ENCODE measurements at places on chromosomes 7 and 10.

GRCh38 chr7:133582766-133583523 is 330.1 kb downstream of the EXOC4 start:
- DNase-seq, result no peak

DNA sequence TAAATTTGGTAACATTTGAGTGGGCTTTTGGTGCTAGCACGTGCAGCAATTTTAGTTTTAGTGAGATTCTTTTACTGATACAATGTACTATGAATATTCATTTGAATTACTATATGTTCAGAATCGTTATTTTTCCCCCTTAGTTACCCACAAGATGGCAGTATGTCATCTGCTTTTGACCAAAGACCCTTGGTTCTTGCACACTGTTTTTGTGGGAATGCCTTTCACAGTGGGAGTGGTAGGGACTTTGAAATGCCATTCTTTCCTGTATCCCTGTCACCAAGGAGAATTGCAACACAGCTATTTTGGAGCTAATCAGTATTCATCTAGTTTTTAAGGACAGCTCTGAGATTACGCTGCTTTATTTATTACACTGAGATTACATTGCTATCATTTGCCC is 40.6 kb downstream of the SEC23IP start:
- no peak for DNase-seq

- DNase-seq, result no peak
These were observed 5.8 kb downstream of the FLNC start for GRCh38 chr7:128835790-128836641.

DNA sequence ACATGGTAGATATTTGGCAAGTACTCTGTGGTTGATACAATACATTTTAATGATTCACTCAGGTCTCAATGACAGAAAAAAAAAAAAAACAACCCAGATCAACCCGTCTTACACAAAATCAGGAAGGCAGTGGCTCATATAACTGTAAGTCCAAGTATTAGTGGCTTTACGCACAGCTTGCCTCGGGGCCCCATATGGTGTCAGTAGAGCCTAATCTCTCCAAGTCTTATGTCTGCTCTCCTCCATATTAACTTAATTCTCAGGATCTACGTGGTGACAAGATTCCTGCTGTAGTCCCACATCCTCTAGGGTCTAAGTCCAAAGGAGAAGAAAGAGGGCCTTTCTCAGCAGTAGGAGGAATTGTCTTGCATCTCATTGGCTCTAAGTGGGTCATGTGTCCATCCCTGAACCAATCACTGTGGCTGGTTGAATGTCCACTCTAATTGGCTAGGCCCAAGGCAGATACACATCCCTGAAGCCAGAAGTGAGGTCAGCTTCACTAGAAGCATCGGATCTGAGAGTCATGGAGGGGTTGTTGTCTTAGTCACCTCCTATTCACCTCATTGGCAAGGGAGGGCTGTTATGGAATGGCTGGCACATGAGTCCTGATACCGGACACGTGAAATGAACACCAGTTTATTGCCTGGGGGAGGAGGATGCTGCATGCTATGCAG is 20.5 kb upstream of the PLPP4 start:
- no peak for DNase-seq

DNA sequence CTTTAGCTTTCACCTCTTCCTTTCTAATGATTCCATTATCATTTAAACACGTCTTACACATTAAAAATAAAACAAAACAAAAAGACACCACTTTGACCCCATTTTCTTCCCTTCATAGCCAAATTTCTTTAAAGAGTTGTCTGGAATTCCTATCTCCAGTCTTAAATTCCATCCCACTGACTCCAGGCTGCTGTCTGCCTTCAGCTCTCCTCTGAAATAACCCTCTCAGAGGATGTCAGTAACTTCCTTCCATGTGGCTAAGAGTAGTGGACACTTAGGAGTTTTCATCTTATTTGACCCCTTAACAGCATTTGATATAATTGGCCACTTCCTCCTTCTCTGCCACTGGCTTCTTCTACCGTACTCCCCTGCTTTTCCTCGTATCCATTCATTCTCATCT is 69.6 kb upstream of the MKX start:
- DNase-seq, result no peak

GRCh38 chr10:132862485-132863420 is 76.8 kb upstream of the NKX6-2 start:
- no peak for DNase-seq

DNA sequence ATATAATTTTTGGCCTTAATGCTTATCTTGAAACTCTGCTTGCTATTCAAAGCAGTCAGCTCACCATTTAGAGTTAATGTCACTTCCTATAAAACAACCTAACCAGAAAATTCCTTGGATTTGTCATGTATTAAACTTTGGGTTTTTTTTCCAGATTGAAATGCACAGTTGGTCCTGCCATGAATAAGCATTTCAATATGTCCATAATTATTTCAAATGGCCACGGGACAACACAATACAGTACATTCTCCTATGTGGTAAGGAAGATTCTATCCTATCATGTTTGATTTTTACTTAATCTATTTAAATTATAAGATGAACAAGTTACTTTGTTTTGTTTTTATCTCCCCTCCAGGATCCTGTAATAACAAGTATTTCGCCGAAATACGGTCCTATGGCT is 85.3 kb downstream of the MET start:
- no peak for DNase-seq

GRCh38 chr7:1942941-1943289 is 272.8 kb downstream of the ELFN1 start:
- no peak for DNase-seq

- DNase-seq, result no peak
These were observed 5.9 kb upstream of the HMX2 start for GRCh38 chr10:123141791-123142700.

GRCh38 chr10:94546049-94546900 is 687 bp downstream of the HELLS start:
- no peak for DNase-seq

DNA sequence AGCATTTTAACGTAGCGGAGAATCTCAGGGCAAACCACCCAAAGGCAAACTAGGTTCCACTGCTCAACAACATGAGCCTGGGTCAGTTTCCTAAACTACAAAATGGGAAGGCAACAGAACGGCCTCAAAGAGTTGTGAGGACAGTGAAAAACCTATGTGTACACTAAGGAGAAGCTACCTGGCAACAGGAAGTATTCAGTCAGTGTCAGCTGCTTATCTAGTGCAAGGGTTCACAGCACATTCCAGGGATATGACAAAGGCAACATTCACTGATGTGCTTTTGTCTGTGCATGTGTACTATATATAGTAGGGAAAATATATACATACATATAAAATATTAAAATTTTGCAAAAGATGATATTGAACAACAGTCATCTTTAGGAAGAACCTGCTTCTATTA is 17.2 kb downstream of the NUDCD3 start:
- no peak for DNase-seq

- DNase-seq, result no peak
These were observed 118.3 kb upstream of the SHH start for GRCh38 chr7:155930527-155930926.

GRCh38 chr10:34861293-34862021 is 46.4 kb upstream of the PARD3 start:
- no peak for DNase-seq

DNA sequence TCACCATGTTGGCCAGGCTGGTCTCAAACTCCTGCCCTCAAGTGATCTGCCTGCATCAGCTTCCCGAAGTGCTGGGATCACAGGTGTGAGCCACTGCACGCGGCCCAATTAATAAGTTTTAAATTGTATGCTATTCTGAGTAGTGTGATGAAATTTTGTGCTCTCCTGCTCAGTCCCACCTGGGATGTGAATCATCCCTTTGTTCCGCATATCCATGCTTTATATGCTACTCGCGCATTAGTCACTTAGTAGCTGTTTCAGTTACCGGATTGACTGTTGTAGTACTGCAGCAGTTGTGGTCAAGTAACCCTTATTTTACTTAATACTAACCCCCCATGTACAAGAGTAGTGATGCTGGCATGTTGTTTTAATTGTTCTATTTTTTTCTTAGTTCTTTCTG is 47.3 kb upstream of the OIT3 start:
- no peak for DNase-seq

- no peak for DNase-seq
These were observed 127.3 kb upstream of the PRKCQ start for GRCh38 chr10:6707352-6707751.

GRCh38 chr7:135672560-135673359 is 10.4 kb downstream of the STMP1 start:
- no peak for DNase-seq

DNA sequence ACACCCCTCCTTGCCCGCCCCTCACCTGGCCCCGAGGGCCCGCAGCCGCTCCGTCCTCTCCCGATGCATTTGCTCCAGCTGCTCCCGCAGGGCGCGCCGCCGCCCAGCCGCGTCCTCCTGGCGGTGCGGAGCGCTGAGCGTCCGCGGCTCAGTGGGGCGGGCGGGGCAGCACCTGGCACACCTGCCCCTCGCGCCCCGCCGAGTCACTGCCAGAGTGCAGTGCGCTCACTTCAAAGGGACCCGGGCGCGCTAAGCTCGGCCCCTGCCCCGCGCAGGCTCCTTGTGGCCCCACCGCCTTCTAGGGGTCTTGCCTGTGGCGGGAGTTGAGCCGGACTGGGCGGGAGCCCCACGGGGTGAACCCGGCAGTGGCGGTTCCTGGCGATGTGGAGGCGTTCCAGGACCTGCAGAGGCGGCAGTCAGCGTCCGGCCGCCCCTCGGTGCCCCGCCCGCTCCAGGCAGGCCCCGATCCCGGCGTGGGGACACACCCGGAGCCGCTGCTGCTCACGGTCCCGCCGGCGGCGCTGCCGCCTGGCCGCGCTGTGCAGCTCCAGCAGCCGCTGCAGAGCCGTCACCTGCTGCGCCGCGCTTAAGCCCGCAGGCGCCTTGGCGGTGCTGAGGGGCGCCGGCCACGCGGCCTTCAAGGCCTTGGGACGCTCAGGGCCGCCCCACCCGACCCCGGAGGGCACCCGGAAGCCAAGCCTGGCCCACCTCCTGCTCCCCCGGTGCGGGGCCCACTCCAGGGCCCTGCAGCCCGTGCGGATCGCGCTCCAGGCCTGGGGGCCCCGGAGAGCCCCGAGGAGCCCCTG is 6.7 kb downstream of the ATP6V1F start:
- peak; percentile 23 for DNase-seq

- DNase-seq, result no peak
These were observed 104.7 kb downstream of the ADARB2 start for GRCh38 chr10:1632596-1632995.

- DNase-seq, result no peak
These were observed 20.3 kb upstream of the SAMD8 start for GRCh38 chr10:75091146-75091545.

GRCh38 chr7:45268013-45268412 is 110.4 kb downstream of the RAMP3 start:
- DNase-seq, result no peak

GRCh38 chr10:101464599-101464998 is 110.6 kb downstream of the BTRC start:
- no peak for DNase-seq

- no peak for DNase-seq
These were observed 652 bp downstream of the ATOH7 start for GRCh38 chr10:68231106-68231816.

GRCh38 chr7:90988516-90988915 is 275.7 kb upstream of the FZD1 start:
- DNase-seq, result no peak

DNA sequence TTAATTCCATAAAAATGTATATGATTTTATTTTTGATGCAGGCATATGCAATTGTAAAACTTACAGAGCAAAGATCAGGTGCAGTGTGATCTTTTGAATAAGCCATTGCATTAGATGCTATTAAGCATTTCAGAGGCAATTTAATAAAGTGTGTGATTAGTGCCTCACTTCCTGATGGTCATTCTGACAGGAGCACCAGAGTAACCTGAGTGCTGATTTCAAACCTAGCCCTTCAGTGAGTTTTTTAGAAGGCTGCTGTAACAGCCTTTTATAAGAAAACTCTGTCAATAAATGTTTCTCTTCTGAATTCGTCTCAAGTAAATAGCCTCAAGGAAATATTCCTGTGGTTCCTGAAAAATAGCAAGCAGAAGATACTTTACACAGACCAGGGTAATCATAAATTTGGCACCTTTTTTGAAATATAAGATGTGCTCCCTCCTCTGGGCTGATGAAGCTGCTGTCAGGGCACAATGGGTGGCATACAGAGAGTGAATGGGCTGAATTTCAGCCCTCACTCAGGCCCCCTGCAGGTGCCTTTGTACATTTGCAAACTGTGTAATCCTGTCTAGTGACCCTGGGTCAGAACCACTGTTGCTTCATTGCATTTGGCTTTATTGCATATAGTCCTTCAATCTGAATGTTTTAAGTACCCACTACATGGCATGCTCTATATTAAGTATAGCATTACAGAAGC is 193.7 kb upstream of the CSTF2T start:
- no peak for DNase-seq

DNA sequence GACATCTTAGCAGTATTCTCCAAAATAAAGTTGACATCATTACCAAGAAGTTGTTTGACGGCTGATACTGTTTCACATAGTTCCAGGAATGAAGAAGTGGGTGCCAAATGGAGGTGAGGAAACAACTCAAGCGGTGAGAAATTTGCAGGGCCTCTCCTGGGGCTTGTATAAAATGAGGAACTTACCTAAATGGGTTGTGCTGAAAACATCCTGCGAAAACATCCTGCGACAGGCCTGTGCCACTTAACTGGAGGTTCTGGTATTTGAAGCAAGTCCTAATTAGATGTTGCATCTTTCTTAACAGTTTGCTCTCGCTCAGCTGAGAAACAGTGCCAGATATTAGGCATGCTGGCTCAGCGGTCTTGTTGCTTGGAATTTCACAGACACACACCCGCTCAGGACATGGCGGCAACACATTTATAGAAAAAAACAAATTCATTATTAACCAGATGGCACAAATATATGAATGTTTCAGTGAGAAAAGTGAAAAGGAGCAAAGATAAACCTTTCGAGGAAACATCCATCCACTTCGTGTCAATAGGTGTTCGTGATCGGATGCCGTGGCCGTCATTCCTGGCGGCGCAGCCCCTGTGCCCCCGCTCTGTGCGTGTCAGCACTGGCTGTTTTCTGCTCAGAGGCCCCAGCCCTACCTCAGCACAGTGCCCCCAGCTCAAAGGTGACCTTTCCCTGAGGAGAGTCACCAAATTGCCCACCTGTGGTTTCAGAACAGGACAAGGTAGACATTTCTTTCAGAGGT is 48.1 kb downstream of the CDC123 start:
- no peak for DNase-seq

- DNase-seq, result no peak
These were observed 303.0 kb downstream of the PRKG1 start for GRCh38 chr10:51377070-51377931.

GRCh38 chr7:101784292-101785127 is 32.9 kb upstream of the CUX1 start:
- DNase-seq, result no peak

DNA sequence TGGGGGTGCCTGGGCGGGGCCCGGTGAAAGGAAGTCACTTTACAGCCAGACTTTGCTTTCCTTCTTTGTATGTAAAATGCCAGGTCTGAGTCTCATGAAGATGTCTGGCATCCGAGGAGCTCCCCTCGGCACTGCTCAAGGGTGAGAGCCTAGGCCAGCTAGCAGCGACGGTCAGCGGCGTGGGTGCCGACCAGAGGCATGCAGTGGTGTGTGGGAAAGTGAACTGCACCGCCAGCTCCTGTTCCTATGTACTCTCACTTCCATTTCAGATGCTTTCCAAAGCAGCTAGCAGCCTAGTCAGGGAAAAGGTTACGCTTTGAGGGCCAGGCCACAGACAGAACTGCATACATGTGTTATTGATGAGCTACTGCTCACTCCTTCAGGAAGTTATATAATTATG is 172.8 kb downstream of the ZMYND11 start:
- DNase-seq, result no peak

- no peak for DNase-seq
These were observed 114.0 kb upstream of the RET start for GRCh38 chr10:42962902-42963231.

- no peak for DNase-seq
These were observed 165.6 kb downstream of the ZEB1 start for GRCh38 chr10:31484431-31485135.

Measured in central memory CD4-positive, alpha-beta T cell (primary cell).